ENCODE measurements at places on chromosomes 6 and 20.

DNA sequence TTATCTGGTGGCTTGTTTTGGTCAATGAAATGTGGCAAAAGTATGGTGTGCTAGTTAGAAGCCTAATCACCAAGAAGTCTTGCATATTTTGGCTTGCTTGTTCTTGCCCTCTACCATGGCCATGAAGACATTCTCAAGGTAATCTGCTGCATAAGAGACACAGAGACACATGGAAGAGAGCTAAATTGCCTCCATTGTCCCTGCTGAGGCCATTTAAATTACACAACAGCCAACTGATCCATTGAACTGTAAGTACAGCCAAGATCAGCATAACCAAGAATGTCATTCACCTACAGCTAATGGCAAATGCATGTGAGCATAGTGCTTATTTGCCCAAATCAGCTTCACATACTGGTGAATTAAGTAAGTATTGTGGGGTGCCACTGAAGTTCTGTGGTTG lies 603.8 kb downstream of the FRK start:
- DNase-seq = no peak

DNA sequence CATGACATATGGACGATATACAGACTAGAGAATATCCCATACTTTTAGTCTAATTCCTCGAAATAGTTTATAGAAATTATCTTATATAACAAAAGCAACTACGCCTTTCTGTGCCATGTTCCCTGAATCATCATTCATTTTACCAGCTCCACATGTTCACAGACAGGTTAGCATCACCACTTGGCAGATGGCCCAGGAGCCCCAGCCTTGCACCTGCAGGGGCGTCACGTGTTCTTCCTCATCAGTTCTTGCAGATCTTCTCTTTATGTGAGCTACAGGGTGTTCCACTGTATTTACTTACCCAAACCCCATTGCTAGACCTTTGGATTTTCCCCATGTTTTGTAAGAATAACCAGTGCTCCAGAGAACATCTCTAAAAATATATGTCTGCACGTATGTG lies 12.6 kb upstream of the BNIP5 start:
- DNase-seq = no peak

GRCh38 chr6:127186889-127187288 lies 68.4 kb downstream of the RSPO3 start:
- DNase-seq = no peak

DNA sequence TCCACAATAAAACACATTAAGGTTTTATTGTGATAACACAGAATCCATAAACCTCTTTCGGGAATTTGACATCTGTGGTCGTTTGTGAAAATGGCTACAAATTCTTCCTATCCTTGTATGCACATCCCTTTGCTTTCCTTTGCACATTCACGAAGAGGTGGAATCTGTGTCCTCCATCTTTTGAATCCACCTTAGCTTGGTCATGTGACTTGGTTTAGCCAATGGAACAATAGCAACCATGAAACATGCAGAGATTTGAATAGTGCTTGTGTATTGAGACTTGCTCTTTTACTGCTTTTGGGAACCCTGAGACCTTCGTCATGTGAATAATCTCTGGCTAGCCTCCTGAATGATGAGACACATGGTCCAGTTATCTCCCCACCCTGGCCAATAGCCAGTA lies 49.7 kb upstream of the NOP56 start:
- no peak for DNase-seq

GRCh38 chr20:64010711-64011237 lies 25.2 kb upstream of the C20orf204 start:
- no peak for DNase-seq

- no peak for DNase-seq
These were observed 6.3 kb downstream of the SAMD5 start for GRCh38 chr6:147514831-147515230.

DNA sequence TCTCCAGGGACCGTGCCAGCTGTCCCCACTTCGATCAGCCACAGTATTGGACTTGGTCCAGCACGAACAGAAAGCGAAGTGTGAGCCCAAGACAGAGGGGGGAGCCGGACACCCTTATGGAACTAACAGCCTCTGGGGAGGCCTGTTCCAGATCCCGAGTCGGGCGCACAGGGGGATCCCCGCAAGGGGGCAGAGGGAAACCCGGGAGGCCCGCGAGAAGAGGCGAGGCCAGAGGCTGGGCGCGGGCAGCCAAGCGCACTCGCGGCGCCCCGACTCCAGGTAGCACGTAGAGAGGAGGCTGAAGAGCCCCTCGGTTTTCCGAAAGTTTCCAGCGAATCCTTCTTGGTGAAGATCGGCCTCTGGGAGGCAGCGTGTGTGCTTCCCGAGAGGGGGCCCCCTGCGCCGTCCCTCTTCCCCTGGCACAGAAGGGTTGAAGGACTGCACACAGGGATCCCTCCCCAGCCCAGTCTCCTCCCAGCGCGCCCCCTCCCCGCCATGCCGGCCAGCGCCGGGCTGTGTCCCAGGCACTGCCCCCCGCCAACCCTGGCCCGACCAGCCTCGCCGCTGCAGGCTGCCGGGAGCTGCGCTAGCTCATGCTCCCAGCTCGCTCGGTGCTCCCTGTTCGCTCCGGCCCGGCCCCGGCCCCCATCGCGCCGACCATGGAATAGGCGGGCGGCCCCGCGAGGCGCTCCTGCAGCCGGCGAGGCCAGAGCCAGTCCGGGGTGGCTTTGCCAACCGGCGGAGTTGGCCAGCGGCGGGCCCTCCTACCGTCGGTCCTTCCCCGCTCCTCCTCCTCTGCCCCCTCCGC lies 577 bp upstream of the SLC24A3 start:
- DNase-seq = no peak

GRCh38 chr20:528923-529604 lies 14.5 kb downstream of the CSNK2A1 start:
- DNase-seq = no peak

GRCh38 chr6:135306740-135307420 lies 125.8 kb downstream of the MYB start:
- DNase-seq = no peak

- no peak for DNase-seq
These were observed 51.3 kb upstream of the NRN1 start for GRCh38 chr6:6058054-6058444.

DNA sequence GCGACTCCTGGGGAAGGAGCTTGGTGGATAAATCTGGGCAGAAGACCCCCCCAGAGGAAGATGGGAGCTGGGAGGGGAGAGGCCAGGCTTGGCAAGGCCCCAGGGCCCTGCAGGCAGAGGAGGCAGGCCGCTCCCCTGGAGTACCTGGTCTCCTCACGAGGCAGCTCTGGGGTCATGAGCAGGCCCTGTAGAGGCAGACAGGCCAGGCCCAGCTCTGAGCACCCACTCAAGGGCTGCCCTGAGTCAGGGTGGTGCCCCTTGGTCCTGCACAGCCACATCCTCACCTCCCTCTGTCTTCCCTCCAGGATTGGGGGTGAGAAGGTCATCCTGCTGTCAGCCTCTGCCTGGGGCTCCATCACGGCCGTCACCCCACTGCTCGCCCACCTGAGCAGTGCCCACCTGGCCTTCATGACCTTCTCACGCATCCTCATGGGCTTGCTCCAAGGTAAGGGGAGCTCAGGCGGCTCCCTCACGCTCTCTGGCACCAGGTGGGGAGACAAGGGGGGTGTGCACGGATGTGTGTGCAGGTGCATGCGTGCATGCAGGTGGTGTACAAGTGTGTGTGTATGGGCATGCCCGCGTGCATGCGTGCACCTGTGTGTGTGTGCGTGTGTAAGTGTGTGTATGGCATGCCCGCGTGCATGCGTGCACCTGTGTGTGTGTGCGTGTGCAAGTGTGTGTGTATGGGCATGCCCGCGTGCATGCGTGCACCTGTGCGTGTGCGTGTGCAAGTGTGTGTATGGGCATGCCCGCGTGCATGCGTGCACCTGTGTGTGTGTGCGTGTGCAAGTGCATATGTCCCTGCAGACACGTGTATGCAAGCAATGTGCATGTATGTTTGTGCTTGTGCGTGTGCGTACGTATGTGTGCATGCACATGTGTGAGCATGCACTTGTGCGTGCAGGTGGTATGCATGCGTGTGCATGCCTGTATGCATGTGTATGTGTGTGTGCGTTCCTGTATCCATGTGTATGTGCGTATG lies 4.9 kb downstream of the SLC17A9 start:
- DNase-seq = no peak

DNA sequence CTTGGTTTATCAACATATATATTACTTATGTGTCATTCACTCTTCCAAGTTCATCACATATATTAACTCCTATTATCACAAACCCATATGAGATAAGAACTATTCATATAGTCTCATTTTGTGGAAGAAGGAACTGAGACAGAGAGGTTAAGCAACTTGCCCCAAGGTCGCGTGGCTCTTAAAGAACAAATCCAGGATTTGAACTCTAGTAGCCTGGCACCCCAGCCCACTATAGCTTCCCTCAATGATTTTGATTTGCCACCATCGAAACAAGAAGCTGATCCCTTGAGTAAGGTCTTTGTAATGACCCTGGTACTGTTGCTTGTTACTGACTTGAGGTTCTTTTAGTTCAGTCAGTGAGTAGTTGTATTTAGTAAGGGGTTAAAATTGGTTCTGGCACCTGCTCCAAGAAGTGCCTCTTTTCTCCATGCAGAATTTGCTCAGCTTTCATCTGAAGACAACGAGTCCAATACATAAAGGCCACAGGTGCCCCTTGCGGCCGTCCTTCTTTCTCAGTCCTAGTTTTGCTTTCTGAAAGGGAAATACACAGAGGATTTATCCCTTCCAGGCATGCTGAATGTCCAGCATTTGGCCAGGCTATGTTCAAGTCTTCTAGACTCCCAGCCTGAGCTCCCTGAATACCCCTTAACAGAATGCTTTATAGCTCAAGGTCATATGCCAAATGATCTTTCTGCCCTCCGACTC lies 253.0 kb downstream of the TBC1D7 start:
- no peak for DNase-seq

Data from stimulated activated CD8-positive, alpha-beta memory T cell treated with anti-CD3 and anti-CD28 coated beads, Interleukin-4, amount 100 ng/mL, for 1 hour (primary cell).